ENCODE measurements at places on chromosomes 4 and X.

DNA sequence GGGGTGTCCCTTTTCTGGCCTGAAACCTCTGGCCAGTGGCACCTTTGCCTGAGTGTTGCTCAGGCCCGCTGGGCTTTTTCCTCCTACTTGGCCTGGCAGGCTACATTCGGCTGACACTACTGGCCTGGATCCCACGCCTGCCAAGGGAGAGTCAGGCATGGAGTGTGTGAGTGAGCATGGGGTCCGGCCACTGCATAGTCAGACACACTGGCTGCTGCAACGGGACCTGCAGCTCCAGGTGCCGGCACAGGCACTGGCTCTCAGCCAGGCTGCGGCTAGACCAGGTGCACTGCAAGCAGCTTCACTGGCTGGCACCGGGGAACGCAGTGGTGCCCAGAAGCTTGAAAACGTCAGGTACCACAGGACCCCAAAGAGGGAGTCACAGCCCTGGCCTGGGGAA, 434.9 kb downstream of the ARHGAP24 start:
- no peak for DNase-seq

GRCh38 chr4:46270986-46271596, 118.8 kb downstream of the GABRA2 start:
- DNase-seq: no peak

- no peak for DNase-seq
Measured at GRCh38 chr4:160956875-160957274, 1206.9 kb downstream of the FSTL5 start.

- no peak for DNase-seq
Measured at GRCh38 chr4:113179091-113179490, 129.6 kb downstream of the ANK2 start.

DNA sequence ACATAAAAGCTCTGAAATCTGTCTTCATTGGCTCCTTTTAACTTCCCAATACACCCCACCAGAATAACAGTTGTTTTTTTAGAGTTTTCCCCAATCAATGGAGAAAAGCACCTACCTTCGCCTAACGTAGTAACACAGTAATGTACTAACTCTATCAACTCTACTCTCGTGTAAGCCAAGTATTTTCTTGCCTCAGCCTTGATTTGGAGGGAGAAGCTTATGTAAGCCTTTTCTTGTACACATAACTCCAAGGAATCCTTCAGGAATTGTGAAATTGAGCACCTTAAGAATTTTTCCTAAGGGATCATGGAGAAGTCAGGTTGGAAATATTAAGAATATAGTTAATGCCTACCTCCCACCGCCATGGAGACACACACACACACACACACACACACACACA, 181.2 kb downstream of the RAPGEF2 start:
- no peak for DNase-seq

DNA sequence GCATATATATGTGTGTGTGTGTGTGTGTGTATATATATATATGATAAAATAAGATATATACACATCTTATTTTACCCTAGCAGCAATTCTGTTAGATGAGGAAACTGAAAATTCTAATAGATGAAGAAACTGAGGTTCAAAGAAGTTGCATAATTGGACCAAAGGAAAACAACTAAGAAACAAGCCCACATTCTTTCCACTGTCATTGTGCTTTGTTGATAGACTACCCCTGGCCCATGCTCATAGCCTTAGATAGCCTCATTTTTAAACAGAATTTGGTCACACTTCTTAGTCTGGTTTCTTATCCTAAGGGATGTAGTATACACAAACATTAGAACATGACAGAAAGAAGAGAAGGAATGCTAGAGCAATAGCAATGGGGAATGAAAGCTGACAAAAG, 138.8 kb downstream of the NDST3 start:
- no peak for DNase-seq

All from T-helper 1 cell (primary cell).